ENCODE measurements at places on chromosomes 7 and 10. TPM values are rescaled to one million over a fixed set of nuclear protein-coding genes. Genes with fewer than 3 reads are reported as not detected.

EMX2 gene
- 0.07 TPM for total RNA-seq

GPR146 gene
- total RNA-seq, result 9.1 TPM

GPR141 gene
- not detected for total RNA-seq

TAS2R16 gene
- total RNA-seq, result not detected

GRK5 gene
- 29.4 TPM for total RNA-seq

RET gene
- 0.07 TPM for total RNA-seq

LIPK gene
- total RNA-seq, result not detected

C7orf33 gene
- not detected for total RNA-seq

PLPP4 gene
- total RNA-seq, result 4.7 TPM

GIMAP7 gene
- total RNA-seq, result 30.9 TPM

ADAM12 gene
- total RNA-seq, result 0.14 TPM

CPA4 gene
- total RNA-seq, result 0.27 TPM

TET1 gene
- total RNA-seq, result 0.40 TPM

CD36 gene
- total RNA-seq, result under 0.01 TPM

NRP1 gene
- 281 TPM for total RNA-seq

RPEL1 gene
- total RNA-seq, result 0.27 TPM

LHFPL3 gene
- not detected for total RNA-seq

FKBP6 gene
- not detected for total RNA-seq

EPO gene
- not detected for total RNA-seq

LMOD2 gene
- total RNA-seq, result not detected

IGF2BP3 gene
- total RNA-seq, result 196 TPM

RNF32 gene
- total RNA-seq, result 0.29 TPM

ACTL6B gene
- not detected for total RNA-seq
